ENCODE measurements at places on chromosomes 6 and 20.
A peak's percentile ranks its signal among the peaks of the same experiment; 100 is the strongest.

- DNase-seq: no peak
Observed at GRCh38 chr20:23955896-23956295, 32.7 kb downstream of the GGTLC1 start.

GRCh38 chr6:44662461-44663121 lies 275.1 kb downstream of the CDC5L start:
- peak; percentile 76 for DNase-seq

DNA sequence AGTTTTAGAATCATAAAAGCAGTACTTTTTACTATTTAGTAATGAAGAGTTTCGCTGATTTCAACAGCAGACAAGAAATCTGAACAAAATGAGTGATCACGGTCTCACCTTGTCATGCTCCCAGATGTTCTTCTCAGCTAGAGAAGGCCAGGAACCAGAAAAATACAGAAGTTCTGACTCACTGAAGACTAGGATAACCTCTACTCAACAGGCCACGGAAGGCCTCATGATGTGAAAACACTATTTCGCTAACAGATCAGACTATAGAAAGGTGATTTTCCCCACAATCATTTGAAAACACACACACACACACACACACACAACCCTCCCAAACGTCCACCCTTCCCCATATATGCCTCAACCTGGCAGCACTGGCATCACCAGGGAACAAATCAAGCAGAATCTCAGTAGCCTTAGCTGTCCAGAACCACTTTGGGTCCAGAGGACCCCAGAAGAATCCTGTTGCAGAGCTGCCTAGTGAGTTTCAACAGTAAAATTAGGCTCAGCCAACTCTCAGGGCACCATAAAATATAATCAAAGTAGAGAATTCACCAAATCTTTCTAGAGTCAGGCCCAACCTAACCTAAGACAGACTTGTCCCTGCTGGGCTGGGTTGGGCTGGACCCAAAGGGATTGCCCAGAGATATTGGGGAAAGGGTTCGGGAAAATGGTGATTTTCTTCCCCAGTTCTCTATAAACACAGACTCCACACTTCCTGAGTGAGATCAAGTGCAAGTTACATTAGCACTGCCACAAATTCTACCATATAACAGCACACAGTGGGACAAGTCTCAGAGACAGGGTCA lies 7.9 kb downstream of the EXOC2 start:
- DNase-seq: no peak

- no peak for DNase-seq
Observed at GRCh38 chr6:3561725-3562124, 104.9 kb upstream of the SLC22A23 start.

DNA sequence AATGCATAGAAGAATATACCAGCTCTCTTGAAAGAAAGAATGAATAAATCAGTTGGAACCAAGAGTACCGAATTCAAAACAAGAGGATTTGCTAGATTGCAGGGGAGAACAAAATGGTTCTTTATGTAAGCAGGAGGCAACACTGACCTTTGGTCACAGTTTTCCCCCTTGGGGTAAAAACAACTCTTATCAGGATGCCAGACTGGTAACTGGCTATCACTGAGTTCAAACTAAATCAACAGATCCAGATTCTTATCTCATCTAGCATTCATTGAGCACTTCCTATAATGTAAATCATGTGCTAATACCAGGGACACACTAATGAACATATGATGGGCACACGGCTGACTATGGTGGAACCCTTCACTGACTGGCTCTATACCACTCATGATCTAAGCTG lies 4.8 kb upstream of the IL17F start:
- DNase-seq: no peak

- DNase-seq: no peak
Observed at GRCh38 chr6:139336488-139336887, 38.0 kb downstream of the CITED2 start.

DNA sequence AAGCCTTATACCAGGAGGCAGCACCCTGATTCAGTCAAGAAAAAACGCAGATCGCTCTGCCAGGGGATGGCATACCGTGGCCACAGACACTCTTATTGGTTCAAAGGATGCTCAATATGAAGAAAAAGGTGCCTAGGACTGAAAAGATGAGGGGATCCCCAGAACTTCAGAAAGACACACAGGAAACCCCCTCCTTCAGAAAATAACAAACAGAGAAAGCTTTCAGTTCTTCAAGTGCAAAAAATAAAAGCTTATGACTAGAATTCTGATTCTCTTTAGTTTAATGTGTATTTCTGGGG lies 17.7 kb upstream of the MYB start:
- DNase-seq: no peak

Measured in WTC11 (cell line).